Renal cortical epithelial cell (primary cell): ENCODE measurements at places on chromosomes 16 and 17.

DNA sequence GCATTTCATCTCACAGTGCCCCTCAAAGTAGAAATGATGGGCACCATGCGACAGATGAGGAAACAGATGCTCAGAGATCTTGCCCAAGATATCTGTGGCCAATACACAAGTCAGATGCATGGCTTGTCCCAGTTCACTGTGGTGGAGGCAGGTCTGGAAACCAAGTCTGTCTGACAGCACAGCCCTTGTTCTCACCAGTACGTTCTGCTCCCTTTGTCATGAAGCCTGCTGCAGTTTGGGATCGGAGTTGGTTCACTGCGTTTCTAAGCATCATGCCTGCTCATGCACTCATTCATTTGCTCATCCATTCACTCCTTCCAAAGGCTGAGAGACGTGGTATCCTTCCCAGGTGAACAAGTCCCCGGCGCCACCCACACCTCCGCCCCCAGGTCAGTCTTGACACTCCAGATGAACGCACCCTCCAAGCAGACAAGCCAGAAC lies 27.2 kb upstream of the MEAK7 start:
- DNase-seq: peak; percentile 31

DNA sequence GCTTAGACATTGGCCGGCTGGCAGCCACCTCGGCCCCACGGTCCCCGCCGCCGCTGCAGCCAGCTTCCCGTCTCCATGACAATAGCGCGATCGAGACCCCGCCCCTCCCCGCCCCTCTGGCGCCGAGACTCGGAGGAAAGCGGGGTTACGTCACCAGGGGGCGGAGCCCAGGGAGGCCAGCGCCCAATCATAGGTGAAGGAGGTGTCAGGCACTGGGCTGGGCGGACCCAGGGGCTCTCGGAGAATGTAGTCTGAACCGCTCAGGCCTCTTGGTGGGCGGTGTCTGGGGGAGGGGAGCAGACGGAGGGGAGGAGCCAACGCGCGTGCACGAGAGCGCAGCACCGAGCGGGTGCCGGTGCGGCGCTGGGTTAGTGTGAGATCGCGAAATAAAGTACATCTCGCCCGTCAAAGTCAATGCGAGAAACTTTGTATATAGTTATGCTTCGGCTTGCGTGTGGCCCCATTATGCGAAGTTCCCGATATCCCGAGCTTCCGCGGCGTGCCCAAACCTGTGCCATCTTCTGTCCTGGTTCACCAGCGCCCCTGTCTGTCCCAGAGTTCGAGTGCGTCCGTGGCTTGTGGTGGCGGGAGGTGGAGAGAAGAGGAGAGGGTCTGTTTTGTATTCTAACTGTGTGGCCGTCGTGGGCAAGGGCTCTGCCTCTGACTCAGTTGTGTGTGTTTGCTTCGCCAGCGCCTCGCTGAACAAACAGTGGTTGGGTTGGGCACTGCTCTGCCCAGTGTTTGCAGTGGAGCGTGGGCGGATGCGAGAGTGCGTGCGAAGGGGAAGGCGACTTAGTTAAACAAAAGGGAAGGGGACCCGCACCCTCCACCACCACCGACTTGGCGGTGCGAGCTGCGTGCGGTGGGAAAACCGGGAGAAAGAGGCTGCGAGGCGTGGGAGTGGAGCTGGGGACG lies 1.3 kb upstream of the IRX5 start:
- peak; percentile 89 for DNase-seq

GRCh38 chr17:72439893-72440502 lies 319.2 kb downstream of the SOX9 start:
- no peak for DNase-seq

- no peak for DNase-seq
These were observed 138.4 kb downstream of the RAB11FIP4 start for GRCh38 chr17:31529841-31530251.

DNA sequence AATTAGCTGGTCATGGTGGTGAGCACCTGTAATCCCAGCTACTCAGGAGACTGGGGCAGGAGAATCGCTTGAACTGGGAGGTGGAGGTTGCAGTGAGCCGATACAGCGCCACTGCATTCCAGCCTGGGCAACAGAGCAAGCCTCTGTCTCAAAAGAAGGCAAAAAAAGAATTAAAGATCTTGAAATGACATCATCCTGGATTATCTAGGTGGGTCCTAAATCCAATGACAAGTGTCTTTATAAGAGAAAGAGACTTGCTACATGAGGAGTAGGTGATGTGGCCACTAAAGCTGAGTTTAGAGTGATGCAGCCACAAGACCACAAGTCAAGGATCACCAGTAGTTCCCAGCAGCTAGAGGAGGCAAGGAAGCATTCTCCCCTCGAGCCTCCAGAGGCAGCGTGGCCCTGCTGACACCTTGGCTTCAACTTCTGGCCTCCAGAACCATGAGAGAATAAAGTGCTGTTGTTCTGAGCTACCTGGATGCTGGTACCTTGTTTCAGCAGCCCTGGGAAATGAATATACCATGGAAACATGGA lies 15.8 kb downstream of the CIITA start:
- no peak for DNase-seq

- no peak for DNase-seq
These were observed 7.9 kb downstream of the UBTF start for GRCh38 chr17:44211281-44212265.

DNA sequence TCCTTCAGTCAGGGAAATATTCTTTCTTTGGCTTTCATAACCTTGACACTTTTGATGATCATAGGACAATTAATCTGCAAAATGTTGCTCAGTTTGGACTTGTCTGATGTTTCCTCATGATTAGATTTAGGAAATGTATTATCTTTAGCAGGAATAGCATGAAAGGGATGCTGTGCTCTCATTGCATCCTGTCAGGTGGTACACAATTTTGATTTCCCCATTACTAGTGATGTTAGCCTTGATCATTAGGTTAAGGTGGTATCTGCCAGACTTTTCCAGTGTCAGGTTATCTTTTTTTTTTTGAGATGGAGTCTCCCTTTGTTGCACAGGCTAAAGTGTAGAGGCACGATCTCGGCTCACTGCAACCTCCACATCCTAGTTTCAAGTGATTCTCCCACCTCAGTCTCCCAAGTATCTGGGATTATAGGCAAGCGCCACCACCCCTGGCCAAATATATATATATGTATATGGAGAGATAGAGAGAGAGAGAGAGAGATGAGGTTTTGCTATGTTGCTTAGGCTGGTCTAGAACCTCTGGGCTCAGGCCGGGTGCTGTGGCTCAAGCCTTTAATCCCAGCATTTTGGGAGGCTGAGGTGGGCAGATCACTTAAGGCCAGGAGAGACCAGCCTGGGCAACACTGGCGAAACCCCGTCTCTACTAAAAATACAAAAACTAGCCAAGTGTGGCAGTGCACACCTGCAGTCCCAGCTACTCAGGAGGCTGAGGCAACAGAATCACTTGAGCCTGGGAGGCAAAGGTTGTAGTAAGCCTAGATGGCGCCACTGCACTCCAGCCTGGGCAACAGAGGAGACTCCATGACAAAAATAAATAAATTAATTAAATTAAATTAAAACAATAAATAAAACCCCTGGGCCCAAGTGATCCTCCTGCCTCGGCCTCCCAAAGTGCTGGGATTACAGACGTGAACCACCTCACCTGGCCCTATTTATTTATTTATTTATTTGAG lies 15.8 kb upstream of the CAVIN1 start:
- DNase-seq: no peak

DNA sequence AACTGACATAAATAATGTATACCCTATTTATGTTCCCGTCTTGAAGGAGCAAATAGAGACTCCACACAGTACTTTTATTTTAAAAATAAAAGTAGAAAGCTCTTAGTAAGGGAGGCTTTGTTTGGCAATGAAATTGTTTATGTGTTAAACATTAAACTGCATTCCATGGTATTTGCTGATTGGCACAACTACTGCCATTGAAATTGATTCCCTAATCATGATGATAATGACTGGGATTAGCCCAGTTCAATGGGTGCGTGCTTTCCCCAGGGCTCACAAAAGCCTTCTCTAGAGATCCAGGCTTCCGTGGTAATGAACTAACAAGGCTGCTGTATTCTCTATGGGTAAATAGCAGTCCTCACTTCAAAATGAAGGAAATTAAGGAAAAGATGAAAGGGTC lies 67.5 kb downstream of the GPRC5B start:
- peak; percentile 72 for DNase-seq
